ENCODE measurements at places on chromosomes 12 and 14.

DNA sequence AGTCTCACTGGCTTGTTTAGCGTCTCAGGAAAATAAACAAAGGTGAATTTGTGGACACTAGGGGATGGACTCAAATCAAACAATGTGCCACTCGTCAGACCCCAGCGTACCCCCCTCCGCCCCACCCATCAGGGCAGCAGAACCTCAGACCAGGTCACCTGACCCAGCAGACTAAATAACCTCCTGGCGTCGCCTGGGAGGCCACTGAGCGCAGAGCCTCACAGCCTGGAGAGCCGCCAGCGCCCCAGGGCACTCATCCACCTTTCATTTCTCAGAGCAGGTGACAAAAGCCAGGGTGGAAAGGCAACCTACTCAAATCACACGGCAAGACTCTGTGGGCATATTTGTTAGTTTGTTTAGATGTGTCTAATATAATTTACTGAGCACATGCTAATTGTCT, 100.9 kb downstream of the DICER1 start:
- no peak for DNase-seq

- DNase-seq = no peak
These were observed 16.0 kb upstream of the TRAF3 start for GRCh38 chr14:102761206-102761605.

- no peak for DNase-seq
These were observed 59.4 kb downstream of the TTC7B start for GRCh38 chr14:90756755-90757345.

GRCh38 chr14:67547224-67547780, 14.2 kb downstream of the PLEKHH1 start:
- DNase-seq = no peak

DNA sequence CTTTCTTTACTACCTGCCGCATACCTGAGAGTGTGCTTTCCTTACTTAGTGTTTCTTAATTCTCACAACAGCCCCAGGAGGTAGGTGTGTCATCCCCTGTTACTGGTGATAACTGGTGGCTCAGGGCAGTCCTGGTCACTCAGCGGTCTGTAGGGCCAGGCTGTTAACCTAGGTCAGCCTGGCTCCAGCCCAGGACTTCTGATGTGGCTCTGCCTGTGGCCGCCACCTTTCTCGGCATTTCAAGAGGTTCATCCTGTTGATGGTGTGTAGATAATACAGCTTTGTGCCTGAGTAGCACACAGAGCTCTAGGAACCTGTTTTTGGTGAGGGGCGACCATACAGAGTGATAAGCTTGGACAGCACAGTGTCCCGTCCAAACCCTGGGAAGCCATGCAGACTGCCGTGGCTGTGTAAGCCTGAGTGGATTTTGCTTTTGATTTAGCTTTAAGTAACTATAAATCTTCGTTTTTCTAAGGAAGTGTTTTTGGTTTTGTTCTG, 11.9 kb upstream of the DNAH10 start:
- DNase-seq = no peak

GRCh38 chr14:104296388-104297312, 158.3 kb downstream of the KIF26A start:
- no peak for DNase-seq

GRCh38 chr12:54262403-54262925, 17.5 kb downstream of the CBX5 start:
- no peak for DNase-seq

GRCh38 chr12:113778432-113779132, 187.5 kb downstream of the RBM19 start:
- no peak for DNase-seq

- no peak for DNase-seq
These were observed 12.8 kb upstream of the HPD start for GRCh38 chr12:121871467-121871866.

DNA sequence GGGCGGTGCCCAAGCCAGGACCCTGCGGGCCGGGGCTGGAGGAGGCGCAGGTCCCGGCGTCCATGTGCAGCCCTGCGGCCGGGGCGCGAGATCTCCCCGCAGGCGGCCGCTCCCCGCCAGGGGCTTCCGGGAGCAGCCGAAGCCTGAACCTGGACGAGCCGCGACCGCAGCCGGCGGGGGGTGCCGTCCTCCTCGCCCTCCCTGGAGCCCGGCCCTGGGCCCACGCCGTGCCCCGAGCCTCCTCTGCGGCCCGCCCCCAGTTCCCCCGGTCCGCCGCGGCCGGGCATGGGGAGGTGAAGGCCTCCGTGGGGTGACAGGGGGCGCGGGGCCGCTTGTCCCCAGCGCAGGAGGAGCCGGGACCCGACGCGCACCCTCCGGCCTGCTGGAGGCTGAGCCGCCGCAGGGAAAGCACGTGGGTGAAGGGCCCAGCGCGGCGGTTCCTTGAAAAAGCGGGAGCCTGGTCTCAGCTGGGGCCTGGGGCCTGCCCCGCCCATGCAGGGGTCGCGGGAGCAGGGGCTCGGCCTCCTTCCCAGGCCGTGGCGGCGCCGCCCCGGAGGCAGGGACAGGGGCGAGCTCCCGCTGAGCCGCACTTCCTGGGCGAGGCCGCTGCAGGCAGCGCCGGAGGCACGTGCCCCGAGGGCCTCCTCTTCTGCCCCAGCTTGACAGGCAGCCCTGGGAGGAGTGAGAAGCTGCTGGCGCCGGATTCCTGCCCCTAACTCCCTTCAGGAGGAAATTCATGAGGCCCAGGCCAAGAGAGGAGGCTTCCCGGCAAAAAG, 55.6 kb upstream of the PPP2R5C start:
- DNase-seq = peak; percentile 64

- DNase-seq = no peak
These were observed 75.5 kb upstream of the DCD start for GRCh38 chr12:54723379-54724256.

DNA sequence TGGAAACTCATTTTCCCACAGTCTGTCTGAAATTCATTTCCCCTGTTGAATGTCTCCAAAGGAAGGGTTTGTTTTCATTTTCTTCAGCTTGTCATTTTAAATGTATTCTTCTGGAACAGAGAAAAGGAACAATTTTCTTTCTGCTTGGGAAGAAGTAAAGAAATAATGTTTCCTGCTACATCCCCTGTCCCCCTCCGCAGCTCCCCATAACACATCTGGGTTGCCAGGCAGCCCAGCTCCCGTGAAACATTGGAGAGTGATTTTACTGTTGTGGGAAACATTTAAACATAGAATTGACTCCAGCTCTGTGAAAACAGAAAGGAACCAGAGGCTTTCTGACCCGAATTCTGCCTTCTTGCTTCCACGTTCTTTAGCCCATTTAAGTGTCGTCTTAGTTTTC, 159.5 kb downstream of the TMEM132C start:
- DNase-seq = no peak

GRCh38 chr14:59309291-59309900, 120.9 kb downstream of the DAAM1 start:
- no peak for DNase-seq

DNA sequence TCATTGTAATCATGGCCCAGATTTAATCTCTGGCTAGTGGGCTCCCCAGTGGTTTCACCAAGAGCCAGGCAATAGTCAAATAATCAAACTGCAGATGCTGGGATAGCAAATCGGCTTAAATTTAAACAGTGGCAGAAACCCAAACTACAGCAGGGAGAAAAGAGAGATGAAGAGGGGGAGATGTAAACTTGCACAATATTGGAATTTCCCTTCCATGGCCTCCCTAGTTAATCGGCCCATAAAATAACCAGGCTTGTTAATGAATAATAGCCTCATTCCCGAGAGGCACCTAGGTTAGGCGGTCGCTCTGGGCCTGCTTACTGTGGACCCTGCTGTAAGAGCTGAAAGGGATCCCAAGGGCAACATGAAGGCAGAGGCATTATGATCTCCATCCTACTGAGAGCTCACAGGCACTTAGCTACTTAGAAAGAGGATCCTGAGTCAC, 116.2 kb downstream of the NUAK1 start:
- no peak for DNase-seq
